ENCODE measurements at places on chromosomes 11 and 22.

DNA sequence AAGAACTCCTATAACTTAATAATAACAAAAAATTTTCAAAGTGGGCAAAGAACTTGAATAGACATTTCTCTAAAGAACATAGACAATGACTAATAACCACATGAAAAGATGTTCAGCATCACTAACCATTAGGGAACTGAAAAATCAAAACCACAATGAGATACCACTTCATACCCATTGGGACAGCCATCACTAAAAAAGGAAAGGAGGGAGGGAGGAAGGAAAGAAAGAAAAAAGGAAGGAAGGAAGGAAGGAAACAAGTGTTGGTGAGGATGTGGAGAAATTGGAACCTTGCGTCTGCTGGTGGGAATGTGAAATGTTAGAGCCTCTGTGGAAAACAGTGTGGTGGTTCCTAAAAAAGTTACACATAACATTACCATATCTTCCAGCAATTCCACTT, 55.8 kb downstream of the MS4A13 start:
- DNase-seq: no peak

GRCh38 chr11:115926138-115926537, 421.9 kb upstream of the CADM1 start:
- DNase-seq: no peak

- no peak for DNase-seq
Observed at GRCh38 chr22:31350410-31350863, 4.3 kb upstream of the PATZ1 start.

- DNase-seq: peak; percentile 77
Observed at GRCh38 chr11:47186700-47187695, 764 bp upstream of the PACSIN3 start.

GRCh38 chr11:115743719-115744118, 239.5 kb upstream of the CADM1 start:
- DNase-seq: no peak

DNA sequence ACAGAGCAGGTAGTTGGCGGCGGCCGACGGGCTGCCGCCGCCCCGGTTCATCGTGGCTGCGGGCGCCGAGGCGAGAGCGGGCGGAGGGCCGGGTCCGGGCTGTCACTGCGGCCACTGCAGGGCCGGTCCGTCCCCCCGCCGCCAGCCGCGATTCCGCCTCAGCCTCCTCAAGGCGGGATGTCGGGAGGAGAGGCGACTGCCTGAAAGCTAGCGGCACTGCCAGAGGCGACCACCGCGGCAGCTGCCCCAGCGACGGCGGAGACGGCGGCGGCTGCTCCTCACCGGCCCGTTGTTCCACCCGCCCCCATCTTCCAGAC, 234 bp downstream of the SESN3 start:
- DNase-seq: no peak

DNA sequence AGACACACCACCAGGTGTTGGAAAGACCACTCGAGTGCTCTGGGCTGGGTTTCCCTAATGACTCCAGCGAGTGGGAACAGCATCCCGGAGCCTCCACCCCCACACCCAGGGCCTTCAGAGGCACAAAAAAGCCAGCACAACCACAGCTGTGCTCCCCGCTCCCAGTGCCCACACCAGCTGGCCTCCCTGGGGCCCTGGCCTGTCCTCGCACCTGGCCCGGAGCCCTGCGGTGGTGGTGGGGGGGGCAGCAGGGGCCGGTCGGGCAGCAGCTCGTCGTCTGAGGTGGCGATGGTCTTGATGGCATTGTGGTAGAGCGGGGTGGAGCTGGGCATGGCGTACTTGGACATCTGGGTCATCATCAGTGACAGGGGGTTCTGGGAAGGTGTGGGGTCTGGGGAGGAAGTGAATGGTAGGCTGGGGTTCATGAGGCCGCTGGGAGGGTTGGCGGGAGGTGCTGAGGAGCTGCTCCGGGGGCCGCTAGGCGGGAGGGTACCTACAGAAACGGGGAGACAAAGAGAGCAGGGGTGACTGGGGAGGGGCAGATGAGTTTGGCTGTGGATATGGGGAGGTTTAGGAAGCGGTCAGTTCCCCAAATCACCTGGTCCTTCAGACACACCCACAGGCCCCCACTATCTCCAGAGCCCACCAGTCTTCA, 16.1 kb downstream of the CXCR5 start:
- no peak for DNase-seq

GRCh38 chr11:45089676-45090499, 56.6 kb upstream of the PRDM11 start:
- no peak for DNase-seq

GRCh38 chr11:8180469-8180868, 11.6 kb upstream of the RIC3 start:
- DNase-seq: no peak

DNA sequence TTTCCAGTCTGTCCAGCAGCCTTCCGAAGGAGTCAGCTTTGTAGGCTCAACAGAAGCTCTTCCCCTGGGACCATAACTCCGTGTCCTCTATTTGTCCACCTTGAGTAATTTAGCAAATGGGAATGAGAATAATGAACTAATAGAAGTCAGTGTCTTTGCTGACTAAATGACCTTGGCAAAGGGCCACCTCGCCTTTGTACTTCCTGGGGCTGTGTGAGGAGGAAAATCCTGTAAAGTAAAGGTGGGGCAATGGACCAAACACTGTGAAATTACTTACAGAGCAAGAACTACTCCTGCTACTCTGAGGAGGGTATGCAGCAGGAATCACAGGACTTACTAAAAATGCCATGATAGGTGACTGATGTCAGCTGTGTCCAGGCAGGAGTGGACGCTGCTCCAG, 36.2 kb upstream of the CSNK2A3 start:
- DNase-seq: no peak

- no peak for DNase-seq
Observed at GRCh38 chr11:43360361-43361032, 1.8 kb downstream of the TTC17 start.

DNA sequence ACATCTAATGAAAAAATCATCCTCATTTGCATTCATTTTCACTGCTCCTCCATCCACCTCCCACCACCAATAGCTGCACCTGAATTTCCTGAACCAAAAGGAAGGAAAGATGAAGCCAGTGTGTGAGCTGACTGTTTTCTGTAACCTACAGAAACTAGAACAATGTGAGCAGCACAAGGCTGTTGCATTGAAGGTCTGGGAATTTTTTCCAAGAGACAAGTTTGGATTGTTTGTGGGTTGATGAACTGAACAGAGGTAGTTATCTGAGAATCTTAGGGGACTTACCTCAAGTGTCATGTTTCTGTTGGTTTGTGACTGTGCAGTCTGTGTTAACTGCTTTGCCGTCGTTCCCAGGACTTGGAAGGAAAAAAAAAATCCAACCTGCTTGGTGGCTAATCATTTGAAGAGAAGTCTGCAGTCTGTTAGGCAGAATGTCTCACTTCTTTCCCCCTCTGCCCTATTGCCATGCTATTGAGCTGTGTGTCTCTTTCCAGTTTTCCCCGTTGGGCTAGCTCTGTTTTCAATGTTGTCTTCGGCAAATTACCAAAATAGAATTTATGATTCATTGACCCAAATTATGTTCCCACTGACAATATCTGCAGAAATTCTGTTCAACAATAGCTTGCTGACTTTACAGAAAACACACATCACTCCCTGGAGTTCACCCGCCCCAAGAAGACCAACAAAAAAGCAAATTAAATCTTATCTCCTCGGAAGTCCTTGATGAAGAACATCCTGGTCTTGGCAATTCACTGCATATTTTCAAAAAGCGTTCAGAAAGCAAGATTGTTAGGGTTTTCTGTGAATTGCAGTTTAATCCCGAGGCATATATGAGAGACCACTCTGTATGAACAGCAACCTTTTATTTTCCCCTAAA, 76.0 kb downstream of the SC5D start:
- no peak for DNase-seq

DNA sequence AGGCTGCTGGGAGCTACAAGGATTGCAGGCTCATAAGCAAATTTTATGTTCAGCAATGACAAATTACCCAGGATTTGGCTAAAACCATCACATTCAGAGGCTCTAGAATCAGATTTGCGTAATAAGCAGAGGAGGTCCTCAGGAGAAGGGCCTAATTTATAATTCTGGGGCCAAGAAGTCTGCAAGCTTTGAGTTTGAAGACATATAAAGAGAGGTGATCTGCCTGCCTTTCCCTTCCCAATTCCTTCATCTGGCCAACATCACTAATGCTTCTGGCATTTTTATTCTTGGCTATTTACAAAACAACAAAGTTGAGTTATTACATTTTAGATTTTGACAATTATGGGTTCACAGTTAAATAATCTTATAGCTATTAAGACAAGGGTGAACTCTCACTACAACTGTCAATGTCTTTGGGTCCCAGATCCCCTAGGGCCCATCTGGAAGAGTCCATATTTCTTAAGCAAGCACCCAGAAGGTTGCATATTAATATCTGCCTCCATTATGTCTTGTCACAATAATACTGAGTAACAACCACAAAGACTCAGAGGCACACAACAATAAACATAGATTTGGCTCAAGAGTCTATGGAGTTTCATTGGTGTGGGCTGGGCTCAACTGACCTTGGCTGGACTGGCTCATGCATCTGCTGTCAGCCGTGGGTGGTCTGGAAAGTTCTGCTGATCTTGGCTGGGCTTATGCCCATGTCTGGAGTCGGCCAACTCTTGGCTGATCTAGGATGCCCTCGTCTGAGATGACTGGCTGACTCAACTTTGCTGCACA, 67.2 kb upstream of the CD82 start:
- DNase-seq: no peak

DNA sequence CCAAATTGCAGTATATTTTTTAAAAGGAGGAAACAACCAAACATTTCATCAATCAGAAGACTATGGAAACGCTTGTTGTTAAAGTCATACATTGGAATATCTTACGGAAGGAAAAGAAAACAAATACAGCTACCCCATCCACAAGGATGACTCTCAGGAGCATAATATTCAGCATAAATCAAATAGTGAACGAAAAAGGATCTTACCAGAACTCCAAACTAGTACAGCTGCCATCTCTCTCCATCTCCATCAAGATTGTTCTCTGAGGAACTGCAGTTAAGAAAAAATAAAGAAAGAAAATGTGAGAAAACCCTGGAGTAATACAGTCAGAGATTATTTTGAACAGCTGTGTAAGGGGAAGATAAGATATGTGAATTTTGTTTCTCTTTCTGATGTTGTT, 299.8 kb upstream of the CNTN5 start:
- no peak for DNase-seq

- DNase-seq: no peak
Observed at GRCh38 chr11:92828556-92828955, 140.9 kb upstream of the MTNR1B start.

DNA sequence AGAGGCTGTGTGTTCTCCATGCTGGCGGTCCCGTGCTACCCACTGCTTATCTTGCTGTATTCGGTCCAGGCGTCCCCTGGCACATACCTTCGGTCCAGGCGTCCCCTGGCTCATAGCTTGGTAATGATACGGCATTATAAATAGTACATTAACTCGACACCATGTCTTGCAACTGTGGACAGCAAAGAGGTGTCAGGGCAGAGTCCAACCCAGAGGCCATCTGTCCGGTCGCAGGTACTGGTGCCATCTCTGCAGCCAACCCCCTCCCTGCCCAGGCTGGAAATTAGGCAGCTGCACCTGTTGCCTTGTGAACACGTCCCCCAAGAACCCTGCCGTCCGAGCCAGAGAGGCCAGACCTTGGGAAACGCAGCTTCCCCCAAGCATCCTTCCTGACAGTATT, 634.3 kb downstream of the BRD1 start:
- no peak for DNase-seq

DNA sequence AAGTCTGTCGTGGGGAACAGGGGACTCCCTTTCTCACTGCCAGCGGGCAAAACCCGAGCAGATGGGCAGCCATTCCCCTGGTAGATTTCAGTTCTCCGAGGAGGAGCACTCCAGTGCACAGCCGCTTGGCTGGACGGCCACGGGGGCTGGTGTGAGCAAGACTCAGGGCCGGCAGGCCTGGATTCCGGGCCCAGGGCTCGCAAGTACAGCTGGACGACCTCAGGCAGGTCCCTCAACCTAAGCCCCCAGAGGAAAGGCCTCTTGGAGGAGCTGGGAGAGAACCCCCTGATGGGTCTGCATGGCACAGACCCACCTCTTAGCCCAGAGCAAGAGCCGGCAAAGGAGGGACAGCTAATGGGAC, 31.3 kb upstream of the TCF20 start:
- no peak for DNase-seq

DNA sequence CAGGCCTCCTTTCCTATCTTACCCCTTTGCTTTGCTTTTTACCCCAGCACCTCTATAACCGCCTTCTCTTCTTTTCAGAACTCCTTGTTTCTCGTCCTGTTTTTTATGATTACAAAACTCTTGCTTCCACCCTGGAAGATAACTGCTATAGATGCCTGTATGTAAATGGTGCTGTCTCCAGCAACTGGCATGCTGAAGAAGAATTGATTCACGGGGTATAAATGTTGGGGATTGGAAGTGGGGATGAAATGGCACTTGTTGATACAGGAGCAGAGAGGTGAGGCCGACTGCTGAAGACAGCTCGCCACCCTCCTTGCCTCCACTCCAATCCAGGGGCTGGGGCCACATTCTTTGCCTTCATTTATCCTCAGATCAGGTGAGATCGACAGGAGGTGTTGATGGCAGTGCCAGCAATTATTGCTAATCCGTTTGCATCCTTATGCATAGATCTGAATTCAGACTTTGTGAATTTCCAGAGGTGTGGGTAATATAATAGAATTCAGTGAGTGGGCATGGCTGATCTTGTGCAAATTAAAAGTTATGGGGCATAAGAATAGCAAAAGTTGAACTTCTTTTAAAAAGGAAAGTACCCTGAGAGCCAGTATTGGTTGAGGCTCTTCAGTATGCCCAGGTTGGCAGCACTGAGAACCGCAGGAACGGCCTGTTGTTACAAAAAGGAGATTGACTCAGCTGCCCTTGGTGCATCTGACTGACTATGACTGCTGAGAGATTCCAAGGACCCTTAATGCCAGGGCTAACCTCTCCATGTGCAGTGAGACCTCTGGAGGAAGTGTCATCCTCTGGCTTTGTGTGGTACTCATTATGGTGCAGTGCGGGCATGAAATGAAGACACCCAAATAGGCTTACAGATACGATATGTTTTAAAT, 5.3 kb downstream of the NEAT1 start:
- no peak for DNase-seq

GRCh38 chr22:45240104-45240809, 437 bp downstream of the KIAA0930 start:
- no peak for DNase-seq

- no peak for DNase-seq
Observed at GRCh38 chr11:101864098-101864497, 50.7 kb upstream of the CEP126 start.

GRCh38 chr11:721247-721740, 15.3 kb downstream of the EPS8L2 start:
- DNase-seq: peak; percentile 44

- peak; percentile 59 for DNase-seq
Observed at GRCh38 chr22:23243006-23243573, 62.8 kb downstream of the BCR start.

DNA sequence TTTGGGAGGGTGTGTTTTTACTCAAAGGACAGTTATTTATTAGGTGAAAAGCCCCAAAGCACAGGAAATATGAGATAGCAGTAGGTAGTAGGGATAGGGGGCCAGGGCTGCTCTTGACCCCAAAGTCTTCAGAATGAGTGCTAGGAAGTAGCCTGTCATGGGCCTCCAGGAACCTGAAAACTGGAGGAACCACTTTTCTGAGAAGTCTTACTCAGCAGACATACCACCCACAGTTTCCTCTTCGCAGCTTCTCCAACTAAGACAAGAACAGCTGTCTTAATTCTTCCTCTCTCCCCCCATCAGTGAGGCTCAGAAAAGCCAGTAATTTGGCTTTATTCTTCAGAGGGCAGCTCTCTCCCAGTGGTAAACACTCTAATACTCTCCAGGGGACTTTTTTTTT, 84.0 kb upstream of the CTSC start:
- DNase-seq: peak; percentile 46

- DNase-seq: no peak
Observed at GRCh38 chr11:25927411-25927953, 404.4 kb upstream of the ANO3 start.

- DNase-seq: peak; percentile 38
Observed at GRCh38 chr11:44306918-44307244, 3.1 kb downstream of the ALX4 start.
